T-cell (primary cell): ENCODE measurements at places on chromosomes 4 and X.

DNA sequence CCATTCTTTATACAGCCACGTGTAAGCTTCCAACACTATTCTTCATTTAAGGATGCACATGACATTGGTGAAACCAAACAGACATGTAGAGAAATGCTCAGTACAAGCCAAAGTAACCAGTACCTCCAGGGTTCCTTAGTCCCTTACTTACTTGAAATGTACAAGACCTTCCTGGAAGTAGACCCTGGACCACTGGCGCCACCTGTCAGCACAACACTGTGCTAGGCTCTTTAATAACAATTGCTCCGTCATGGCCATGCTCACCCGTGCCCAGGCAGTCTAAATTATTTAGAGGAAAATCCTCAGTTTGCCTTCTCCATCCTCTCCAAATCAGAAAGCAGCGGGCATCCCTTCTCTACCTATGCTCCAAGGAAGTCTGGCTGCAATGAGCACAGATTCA, 52.7 kb downstream of the ADGRA3 start:
- DNase-seq = no peak

- no peak for DNase-seq
Observed at GRCh38 chrX:53362449-53362848, 60.0 kb downstream of the SMC1A start.

- DNase-seq = no peak
Observed at GRCh38 chr4:2882341-2882740, 38.7 kb downstream of the ADD1 start.

GRCh38 chr4:65670331-65671031, at the start of gene EPHA5:
EPHA5 (minus strand) TSS chr4:65670489; CDS start chr4:65669742, 747 bp downstream.
- DNase-seq = no peak

- no peak for DNase-seq
Observed at GRCh38 chr4:116953947-116954346, 131.4 kb downstream of the TRAM1L1 start.
